KG1 (cell line): ENCODE measurements at places on chromosomes 1 and 21.

- DNase-seq: no peak
Measured at GRCh38 chr1:163414778-163415177, 93.0 kb downstream of the NUF2 start.

DNA sequence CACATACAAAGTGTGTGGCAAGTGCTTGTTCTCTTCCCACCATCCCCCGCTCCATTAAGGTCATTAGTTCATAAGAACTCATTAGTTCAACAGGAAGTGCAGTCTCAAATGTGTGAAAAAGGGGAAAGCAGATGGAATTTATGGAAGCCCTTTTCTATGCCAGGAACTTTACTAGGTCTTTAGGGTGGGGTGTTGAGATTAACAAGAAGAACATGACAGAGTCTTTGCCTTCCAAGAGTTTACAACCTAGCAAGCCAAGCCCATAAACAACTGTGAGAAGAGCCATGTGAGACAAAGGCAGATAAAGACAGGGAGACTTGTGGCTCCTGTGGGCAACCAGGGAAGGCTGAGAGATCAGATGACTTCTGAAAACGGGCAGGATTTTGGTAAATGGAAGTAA lies 21.4 kb downstream of the PLEKHA6 start:
- DNase-seq: no peak

DNA sequence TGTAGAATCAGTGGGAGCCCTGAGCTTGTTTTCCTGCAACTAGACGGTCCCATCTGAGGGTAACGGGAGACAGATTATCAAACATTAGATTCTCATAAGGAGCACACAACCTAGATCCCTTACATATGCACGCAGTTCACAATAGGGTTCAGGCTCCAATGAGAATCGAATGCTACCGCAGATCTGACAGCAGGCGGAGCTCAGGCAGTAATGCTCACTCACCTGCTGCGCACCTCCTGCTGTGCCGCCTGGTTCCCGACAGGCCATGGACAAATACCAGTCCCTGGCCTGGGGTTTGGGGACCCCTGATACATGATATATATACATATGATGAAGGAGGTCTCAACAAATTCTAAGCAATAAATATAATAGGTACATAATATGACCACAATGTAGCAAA lies 19.7 kb upstream of the SMIM12 start:
- no peak for DNase-seq

GRCh38 chr21:39048064-39048463 lies 135.2 kb downstream of the PSMG1 start:
- no peak for DNase-seq

- DNase-seq: no peak
Measured at GRCh38 chr1:245874942-245875580, 632.0 kb downstream of the SMYD3 start.

GRCh38 chr1:224621813-224622682 lies 5.9 kb downstream of the CNIH3 start:
- no peak for DNase-seq

DNA sequence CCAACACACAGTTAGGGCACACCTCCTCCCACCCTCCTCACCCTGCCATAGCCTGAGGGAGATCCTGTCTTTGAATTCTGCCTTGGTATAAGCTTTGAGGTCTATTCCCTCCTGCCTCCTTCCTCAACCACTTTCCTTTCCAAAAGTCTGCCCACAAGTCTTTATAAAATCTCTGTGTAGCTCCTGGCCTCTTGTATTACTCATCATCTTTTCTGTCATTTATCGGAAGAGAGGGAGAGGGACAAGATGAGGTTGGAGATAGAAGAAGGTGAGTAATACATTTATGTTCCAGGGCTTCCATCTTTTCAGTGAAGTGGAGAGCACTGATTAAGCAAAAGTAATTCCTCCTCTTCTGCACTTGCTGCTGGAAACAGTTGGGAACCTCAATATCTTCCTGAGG lies 30.5 kb upstream of the EFCAB14 start:
- DNase-seq: no peak

DNA sequence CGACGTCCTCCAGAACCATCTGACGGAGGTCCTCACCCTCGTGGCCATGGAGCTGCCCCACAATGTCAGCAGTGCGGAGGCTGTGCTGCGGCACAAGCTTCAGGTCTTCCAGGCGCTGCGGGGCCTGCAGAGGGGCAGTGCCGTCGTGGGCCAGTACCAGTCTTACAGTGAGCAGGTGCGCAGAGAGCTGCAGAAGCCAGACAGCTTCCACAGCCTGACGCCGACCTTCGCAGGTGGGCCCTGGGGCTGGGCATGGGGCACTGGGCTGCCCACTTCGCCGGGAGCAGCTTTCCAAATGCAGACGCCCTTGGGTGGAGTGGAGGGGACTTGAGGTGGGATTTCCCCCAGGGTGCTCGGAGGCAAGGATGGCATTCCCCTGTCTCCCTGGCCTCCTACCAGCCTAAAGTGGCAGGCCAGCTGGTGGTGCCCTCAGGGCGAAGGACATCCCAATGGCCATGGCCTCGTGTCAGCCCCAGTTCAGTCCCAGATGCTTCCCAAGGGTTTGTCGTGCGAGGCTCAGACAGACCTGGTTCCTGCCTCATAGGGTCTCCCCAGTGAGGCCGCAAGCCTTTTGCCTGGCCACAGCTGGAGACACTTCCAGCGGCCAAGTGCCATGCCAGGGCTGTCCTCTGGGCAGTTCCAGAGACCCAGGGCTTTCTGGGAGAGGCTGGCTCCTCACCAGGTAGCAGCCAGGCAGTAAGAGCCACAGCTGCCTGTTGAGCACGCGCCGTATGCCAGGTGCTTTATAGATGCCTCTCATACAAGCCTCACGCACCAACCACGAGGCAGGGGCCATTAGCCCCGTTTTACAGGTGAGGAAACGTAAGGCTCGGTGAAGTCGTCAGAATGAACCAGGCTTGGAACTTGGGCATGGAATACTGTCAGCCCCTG lies 27.8 kb downstream of the H6PD start:
- no peak for DNase-seq

DNA sequence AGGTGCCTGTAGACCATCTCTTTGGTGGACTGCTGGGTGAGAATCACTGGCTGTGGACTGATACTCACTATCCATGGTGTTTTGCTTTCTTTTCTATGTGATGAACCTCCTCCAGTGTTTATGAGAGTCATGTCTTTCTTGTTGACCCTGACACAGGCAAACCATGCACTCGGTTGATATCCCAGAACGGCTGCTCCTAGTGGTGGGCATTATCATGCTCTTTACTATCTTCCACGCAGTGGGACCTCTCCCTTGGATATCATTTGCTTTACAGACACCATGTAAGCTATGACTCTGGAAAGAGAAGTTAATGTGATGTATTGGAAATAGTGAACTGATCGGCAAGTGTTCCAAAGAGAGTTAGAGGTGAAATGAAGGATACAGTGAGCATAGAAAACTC lies 1455.6 kb downstream of the BRINP3 start:
- DNase-seq: no peak

DNA sequence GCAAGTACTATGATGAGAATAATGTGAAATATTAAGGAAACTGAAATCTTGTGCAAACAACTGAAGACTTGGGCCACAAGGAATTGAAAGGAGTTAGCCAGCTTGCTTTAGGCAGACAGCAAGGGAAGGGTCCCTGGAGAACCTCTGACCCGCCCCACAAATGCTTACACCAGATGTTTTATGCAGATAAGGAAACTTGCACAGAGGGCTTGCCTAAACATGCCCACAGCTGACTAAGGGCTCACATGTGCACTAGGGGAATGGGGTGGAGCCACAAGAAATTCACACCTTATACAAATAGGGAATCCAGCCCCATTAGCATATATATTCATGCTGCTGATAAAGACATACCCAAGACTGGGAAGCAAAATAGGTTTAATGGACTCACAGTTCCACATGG lies 86.1 kb upstream of the CYYR1 start:
- no peak for DNase-seq

GRCh38 chr21:36396971-36397370 lies 11.8 kb downstream of the CHAF1B start:
- DNase-seq: no peak

- no peak for DNase-seq
Measured at GRCh38 chr1:110538921-110539320, 19.9 kb upstream of the KCNA10 start.

DNA sequence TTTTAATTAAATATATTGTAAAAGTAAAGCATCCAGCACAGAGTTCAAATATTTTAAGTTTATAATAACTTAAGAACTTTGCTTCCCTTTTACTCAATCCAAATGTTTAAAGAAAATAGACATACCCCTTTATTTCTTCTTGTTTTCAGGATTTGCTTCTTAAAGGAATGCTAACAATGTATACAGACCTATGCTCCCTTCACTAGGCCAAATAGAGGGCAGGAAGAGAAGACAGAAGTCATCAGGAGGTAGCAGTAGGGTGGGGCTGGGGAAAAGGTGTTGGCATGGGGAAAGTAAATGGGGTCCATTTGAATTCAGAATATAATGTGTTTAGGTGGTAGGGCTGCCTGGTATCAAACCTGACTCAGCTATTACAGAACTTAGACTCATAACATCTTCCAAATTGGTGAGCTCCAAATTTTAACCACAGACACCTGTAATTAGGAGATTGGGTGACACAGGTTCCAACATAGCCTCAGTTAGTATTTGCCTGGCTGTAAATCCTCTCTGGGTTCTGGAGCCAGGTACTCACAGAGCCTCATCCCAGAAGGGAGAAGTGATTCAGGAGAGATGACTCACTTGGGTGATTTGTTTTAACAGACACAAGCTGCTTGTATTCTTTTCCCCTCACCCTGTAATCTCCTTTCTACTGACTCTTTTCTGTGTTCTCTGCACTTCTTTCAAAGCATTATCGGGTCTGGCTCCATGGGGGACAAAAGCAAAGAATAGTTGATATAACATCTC lies 60.1 kb upstream of the DUSP10 start:
- no peak for DNase-seq

GRCh38 chr1:202619505-202619904 lies 90.7 kb downstream of the SYT2 start:
- DNase-seq: no peak

DNA sequence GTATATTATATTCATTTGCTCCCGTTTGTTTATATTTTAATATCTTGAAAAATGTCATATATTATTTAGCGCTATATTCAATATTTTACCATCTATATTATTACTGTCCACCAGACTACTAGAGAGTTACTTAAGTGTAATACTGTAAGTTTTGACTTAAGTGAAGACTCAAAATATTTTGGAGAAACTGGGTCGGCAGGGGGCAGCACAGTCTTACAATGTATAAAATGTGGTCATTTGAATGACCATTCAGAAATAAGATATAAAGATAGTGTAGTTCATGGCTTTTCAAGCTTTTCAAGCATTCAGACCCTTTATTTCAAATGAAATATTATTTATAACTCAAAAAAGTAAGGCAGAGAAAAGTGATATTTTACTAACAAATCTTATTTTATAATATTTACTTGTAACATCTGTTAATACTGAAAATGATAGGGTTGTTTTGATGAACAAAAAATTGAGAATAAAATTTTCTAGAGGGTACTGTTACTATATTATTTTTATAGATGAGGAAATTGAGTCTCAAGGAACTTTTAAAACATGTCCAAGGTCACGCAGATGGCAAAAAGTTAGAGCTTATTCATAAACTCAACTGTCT lies 89.0 kb upstream of the SERTAD4 start:
- DNase-seq: peak; percentile 27

DNA sequence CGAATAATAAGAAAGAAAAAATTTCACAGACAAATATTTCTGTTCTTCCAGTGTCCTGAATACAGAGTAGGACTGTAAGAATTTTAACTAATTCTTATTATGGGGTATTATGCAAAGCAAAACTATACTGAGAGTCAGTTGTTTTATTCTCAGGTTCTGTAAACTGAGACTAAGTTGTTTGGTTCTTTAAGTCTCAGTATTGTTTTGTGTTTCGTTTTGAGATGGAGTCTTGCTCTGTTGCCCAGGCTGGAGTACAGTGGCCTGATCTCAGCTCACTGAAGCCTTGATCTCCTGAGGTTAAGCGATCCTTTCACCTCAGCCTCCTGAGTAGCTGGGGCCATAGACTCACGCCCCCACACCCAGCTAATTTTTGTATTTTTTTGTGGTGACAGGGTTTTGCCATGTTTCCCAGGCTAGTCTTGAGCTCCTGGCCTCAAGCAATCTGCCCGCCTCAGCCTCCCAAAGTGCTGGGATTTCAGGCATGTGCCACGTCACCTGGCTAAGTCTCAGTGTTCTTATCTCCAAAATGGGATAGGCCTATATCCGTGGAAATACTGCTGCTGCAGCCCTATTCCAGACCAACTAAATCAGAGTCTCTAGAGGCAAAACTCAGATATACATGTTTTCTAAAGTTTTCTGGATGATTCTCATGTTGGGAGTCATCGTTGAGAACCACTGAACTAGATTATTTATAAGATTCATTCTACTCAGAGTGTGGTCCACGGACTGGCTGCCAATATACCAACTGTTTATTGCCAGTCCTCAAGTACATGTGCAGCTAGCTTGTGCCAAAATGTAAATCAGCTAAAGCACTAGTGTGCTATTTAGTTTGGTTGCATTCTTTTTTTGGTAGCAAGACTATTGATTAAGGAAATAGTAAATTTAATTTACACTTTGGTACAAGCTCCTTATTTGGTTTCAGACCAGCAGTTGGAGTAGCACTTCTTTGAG lies 116.6 kb downstream of the HS2ST1 start:
- no peak for DNase-seq

- no peak for DNase-seq
Measured at GRCh38 chr1:168734946-168735345, 5.9 kb upstream of the DPT start.

GRCh38 chr1:5424802-5425703 lies 567.2 kb downstream of the NPHP4 start:
- DNase-seq: no peak

DNA sequence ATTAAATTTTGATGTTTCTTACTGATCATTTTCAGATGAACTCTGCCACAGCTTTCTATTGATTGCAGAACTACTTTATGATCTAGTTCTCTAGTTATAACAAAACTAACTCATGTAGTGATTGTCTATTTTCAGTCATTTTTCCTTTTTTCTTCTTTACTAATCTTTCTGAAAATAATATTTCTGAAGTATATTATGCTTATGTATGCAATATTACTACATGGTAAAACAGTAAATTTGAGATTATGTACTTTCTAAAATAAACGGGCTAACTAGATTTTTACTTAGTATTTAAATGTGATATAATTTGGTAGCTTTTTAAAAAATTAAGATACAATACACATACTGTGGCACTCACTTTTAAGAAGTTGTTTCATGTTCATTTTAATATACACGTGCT lies 7.6 kb downstream of the TSNAX start:
- no peak for DNase-seq
